ENCODE measurements at places on chromosomes 12 and 14.
A peak's percentile ranks its signal among the peaks of the same experiment; 100 is the strongest.

DNA sequence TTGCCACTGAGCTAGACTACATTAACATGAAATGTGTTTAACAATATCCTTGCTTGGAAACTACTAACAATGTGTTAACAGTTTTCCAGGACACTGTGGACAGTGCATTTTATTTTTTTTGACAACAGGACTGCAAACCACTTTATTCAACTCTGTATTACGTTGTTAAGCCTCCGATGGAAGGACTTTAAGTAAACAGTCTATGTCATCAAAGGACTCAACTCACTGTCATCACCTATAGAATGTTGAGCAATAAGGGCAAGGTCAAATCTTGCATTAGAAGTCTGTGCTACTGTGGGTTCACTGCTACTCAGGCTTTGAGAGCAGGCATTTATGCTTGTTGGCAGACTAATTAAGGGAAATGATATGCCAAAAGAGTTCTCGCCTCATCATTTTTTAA, 483.7 kb downstream of the FLRT2 start:
- DNase-seq = no peak

DNA sequence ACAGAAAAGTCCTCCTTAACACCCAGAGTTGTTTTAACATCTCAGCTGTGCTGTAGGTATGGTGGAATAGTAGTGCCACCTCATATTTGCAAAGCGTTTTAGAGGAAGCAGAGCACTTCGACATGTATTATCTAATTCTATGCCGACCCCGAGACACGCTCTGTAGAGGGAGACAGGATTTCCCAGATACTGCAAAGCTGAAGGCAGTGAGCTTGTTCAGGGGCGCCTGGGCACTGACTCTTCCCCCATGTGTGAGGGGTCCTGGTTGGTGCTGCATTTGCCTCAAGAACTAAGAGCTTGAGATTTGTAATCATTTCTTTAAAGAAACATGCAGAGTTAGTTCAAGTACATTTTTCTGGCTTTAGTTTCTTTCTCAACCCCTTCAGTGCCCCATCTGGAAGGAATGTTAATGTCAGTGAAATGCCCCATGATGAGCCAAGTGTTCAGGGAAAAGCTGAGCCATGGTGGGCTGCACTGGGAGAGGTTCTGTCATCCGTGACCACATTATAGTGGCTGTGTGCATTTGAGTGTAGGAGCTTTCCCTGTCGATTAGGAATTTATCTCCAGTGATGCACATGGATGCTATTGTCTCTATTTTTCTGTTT, 66.3 kb downstream of the MBIP start:
- no peak for DNase-seq

- DNase-seq = no peak
Observed at GRCh38 chr12:108029051-108029835, 99.8 kb upstream of the WSCD2 start.

DNA sequence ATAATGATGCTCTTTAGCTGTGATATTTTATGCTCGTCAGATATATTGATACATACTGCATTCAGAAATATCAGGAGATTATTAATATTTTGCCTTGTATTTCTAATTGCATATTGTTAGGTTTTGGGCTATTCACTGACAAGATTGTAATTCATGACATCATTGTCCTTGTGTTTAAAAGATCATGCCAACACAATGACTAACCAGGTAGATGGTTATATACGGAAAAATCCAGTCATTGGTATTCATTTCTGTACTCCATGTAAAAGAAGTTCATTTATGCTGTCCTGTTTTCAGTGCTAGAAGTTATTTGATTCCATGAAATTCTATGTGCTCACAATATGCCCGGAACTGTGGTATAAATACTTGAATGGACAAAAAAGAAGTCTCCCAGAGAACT, 107.5 kb downstream of the KITLG start:
- DNase-seq = no peak

- DNase-seq = no peak
Observed at GRCh38 chr14:29236848-29237247, 470.3 kb downstream of the FOXG1 start.

GRCh38 chr14:23449314-23449713, 13.9 kb upstream of the MYH7 start:
- no peak for DNase-seq

DNA sequence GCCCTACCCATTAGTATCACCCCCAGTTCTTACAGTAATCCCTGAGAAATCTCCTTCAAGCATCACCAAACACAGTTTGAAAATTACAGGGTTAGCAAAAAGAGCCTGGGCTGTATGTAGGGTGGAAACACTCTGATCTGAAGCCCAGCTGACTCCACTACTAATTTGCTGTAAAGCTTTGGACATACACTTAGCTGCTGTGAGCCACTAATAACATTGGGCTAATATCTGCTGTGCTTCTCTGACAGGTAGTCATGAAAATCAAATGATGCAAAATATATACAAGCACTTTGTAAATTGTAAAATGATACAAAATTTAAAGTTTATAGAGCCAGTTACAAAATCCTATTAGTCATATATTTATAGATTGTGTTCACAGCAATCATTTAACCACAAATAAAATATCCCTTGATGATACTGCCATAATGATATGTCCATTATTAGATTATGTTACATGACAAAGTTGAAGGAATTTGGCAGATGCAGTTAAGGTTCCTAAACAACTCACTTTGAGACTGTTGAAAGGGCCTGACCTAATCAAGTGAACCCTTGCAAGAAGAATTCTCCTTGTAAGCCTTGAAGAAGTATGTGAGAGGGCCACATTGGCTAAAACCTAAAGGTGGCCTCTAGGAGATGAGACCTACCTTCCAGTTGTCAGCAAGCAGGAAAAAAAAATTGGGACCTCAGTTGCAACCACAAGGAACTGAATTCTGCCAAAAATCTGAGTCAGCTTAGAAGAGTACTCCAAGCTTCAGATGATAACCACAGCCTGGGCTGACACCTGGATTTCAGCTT, 19.0 kb downstream of the TWF1 start:
- DNase-seq = no peak

GRCh38 chr14:68426661-68427549, 366.0 kb downstream of the ZFP36L1 start:
- no peak for DNase-seq

- DNase-seq = no peak
Observed at GRCh38 chr12:10186299-10186698, 7.5 kb downstream of the TMEM52B start.

GRCh38 chr12:26896913-26897312, 40.9 kb downstream of the INTS13 start:
- no peak for DNase-seq

GRCh38 chr12:27907766-27908165, 64.8 kb downstream of the PTHLH start:
- DNase-seq = no peak

DNA sequence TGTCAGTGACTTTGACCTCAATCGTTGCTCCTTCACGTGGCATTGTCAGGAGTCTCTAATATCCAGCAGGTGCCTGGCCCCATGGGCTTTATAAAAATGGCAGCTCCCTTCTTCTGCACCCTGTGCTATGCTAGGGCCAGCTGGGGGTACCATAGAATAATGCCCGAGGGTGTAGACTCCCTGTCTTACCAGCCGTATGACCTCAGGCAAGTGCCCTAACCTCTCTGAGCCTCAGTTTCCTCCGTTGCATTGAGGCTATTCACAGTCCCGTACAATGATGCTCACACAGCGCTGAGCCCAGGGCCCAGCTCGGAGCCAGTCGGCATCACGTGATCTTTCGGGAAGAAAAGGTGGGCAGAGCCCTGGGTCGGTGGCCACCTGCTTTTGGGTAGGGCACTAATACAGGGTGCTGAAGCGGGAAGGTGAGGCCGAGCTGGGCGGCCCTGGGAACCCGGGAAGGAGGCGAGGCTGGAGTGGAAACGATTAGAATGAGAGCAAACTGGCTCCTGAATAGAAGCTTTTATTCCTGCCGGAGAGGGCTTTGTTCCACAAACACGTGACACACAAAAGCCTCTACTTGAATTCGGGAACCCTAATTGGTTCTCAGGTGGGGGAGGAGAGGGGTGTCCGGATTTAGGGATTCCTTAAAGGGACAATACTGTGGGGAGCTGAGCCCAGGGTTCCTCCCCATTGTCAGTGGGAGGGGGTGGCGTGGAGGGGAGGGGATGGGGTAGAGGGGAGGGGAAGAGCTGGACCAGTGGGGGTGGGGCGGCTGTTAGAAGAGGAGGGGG, 19.9 kb upstream of the MSI1 start:
- no peak for DNase-seq

- DNase-seq = no peak
Observed at GRCh38 chr14:102826161-102826560, 48.9 kb downstream of the TRAF3 start.

DNA sequence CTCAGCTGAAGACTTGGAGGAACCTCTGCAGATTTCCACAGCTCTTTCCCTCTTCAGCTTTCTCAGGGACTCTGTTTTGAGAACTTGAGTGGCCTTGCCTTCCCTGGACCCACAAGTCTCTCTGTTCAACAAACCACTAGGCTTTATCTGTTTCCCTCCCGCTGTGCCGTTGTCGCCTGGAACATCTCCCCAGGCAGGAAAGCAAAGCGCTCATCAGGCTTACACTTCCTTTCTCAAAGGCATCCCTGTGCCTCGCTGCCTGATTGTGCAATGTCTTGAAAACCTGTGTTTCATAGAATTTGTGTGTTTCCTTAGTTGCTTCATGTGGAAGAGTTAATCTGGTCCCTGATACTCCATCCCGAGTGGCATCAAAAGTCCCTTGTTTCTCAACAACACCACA, 64.1 kb downstream of the PPM1A start:
- DNase-seq = no peak

GRCh38 chr12:78759367-78759766, 105.2 kb upstream of the SYT1 start:
- DNase-seq = no peak

- DNase-seq = no peak
Observed at GRCh38 chr12:52126050-52126604, 46.6 kb downstream of the SMIM41 start.

DNA sequence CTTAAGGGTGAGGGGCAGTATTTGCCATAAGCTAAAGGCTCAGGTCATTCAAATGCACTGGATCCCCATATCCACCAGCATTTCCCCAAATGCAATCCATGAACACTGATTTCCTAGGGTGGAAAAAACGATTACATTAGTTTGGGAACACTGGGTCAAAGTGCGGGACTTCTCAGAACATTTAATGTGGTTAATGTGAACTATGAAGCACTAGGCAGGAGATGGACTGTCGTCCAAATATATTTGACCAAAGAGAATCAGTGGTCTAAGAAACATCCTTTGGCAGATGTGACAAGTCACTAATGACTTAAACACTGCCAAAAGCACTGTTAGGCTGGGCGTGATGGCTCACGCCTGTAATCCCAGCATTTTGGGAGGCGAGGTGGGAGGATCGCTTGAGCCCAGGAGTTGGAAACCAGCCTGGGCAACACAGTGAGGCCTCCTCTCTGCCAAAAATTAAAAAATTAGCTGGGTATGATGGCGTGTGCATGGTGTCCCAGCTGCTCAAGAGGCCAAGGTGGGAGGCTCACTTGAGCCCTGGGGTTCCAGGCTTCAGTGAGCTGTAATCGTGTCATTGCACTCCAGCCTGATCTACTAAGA, 205.4 kb downstream of the CALM1 start:
- DNase-seq = no peak

DNA sequence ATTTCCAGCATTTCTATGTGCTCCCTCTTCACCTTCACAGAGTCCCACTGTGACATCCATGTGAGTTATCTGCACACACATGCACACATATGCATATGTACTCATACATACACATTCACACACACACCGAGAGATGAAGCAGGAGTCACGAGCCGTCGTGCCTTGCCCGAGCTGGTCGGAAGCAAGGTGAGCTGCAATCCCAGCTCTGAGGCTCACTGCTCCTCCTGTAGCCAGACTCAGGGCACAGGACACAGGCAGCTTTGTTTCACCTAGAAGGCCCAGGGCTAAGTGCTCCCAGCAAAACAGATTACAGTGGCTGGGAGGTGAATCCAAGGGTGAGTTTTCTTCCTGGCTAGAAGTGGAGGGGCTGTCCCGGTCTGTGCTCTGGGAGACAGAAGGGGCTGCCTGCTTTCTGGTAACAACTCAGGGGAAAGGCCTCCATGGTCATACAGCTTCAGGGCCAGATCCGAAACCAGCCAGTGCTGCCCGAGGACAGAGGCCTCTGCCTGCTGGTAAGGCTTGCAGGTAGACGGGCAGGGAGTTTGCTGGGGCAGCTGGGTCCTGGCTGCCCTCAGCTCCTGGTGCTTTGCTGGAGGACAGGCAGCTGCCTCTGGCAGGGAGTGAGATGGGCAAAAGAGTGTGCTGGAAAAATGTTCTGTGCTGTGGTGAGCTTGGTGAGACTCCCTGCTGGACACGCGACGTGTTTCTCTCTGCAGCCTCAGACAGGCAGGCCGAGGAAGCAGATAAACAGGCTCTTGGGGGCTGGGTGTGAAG, 123.7 kb downstream of the CRACR2A start:
- no peak for DNase-seq

DNA sequence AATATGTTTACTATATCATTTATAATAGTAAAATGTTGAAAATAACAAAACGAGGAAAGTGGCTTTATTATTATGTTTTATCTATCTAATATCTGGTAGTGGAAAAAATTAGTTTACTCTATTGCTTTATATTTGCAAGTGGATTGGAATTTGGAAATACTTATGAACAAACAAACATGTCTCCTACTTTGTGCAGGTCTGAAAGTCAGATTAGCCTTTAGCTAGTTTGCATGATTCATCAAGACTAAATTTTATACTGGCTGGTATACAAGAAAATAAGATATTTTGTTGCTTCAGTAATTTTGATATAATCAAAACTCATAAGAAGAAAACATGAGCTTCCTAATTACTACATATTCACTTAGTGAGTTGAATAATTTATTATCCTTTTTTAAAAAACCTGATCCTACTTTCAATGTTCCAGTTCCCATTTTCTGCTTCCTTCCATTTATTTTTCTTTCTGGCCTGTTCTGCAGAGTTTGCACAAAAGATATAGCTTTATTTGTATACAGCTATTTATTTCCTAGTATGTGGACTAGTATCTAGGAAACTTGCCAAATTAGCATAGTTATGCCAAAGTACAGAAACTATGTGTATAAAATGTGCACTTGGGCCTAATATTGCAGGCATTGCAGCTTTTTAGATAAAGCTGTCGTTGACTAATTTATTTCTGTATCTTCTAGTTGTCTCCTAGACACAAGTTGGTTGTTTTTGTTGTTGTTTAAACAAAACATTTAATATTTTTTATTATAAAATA, 122.0 kb downstream of the AKAP6 start:
- DNase-seq = no peak

DNA sequence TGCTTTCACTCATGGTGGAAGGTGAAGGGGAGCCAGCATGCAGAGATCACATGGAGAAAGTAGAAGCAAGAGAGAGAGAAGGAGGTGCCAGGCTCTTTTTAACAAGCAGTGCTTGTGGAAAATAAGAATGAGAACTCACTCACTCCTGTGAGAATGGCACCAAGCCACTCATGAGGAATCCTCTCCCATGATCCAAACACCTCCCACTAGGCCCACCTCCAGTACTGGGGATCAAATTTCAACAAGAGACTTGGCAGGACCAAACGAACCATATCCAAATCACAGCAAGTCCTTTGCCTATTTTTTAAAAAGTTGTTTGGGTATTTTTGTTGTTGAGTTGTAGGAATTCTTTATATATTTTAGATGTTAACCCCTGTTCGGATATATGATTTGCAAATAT, 245.9 kb upstream of the ARID2 start:
- DNase-seq = no peak

- no peak for DNase-seq
Observed at GRCh38 chr14:52220924-52221811, 46.3 kb upstream of the PTGDR start.

GRCh38 chr12:104742551-104743201, 215.4 kb downstream of the SLC41A2 start:
- DNase-seq = no peak

- DNase-seq = no peak
Observed at GRCh38 chr14:103708750-103709187, 6.5 kb downstream of the XRCC3 start.

GRCh38 chr14:23351681-23352505, 794 bp downstream of the SLC22A17 start:
- peak; percentile 32 for DNase-seq
